Sigmoid colon (tissue), 7 donors: ENCODE measurements at places on chromosomes 13 and 19. TPM values are rescaled to one million over a fixed set of nuclear protein-coding genes. Genes with fewer than 3 reads are reported as not detected.

DNA sequence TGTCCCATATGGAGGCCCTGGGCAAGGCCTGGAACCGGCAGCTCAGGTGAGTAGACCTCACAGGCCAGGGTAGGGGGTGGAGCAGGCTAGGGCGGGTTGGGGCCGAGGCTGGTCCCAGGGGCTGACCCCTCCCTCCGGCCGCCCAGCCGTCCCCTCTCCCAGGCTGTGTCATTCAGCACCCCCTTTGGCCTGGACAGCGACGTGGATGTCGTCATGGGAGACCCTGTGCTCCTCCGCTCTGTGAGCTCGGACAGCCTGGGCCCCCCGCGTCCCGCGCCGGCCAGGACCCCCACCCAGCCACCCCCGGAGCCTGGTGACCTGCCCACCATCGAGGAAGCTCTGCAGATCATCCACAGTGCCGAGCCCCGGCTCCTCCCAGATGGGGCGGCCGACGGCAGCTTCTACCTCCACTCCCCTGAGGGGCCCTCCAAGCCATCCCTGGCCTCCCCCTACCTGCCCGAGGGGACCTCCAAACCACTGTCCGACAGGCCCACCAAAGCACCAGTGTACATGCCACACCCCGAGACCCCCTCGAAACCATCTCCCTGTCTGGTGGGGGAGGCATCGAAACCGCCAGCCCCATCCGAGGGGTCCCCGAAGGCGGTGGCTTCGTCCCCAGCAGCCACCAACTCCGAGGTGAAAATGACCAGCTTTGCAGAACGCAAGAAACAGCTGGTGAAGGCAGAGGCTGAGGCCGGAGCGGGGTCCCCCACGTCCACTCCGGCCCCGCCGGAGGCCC, 16.0 kb downstream of the CAMSAP3 start:
- H3K4me1 ChIP-seq: no peaks in the 10 kb centered on the region
- H3K27ac ChIP-seq: no peak overlapping the region
- H3K36me3 ChIP-seq: no peaks in the 10 kb centered on the region
- DNase-seq: no peak

- H3K36me3 ChIP-seq: no peaks in the 10 kb centered on the region
- no peaks in the 10 kb centered on the region for H3K27me3 ChIP-seq
- no peak overlapping the region for H3K27ac ChIP-seq
- DNase-seq: no peak
- no peaks in the 10 kb centered on the region for H3K4me1 ChIP-seq
Observed at GRCh38 chr13:21616880-21617279, 12.9 kb upstream of the MICU2 start.

DNA sequence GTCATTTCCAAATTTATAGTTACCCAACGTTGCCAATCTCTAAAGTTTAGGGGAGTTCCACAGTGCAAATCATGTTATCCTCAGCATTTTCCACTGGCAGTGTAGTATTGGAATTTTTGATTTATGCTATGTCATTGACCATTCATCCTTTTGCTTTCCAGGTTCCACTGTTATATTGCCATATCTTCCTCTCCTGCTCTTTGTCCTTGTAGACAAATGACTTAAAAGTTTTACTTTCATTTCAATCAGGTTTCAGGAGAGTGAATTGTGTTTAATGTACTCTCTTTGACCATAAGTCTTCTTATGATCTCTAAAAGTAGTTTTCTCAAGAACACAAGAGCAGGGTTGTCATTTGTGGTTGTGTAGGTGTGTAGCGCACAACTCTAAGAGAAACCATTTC, 274.6 kb downstream of the COG6 start:
- no peak overlapping the region for H3K27ac ChIP-seq
- H3K4me1 ChIP-seq: no peaks in the 10 kb centered on the region
- H3K4me3 ChIP-seq: no peak overlapping the region
- no peaks in the 10 kb centered on the region for H3K27me3 ChIP-seq
- no peak for DNase-seq
- no peaks in the 10 kb centered on the region for H3K36me3 ChIP-seq

DNA sequence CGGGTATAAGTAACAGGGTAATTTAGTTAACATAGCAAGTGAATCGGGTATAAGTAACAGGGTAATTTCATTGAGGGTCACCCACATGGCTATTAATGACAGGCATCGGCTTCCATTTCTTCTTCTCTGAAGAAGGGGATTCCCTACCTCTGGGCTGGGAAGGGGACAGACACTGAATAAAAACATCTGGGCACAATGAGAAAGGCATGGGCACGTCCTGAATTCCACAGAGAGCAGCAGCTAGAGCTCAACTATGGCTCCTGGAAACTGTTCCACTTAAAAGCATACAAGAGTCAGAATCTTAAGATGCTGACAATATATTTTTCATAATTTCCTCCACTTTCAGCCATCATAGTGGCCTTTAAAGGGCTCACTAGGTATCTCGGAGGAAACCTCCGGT, 51.8 kb downstream of the CRYL1 start:
- no peaks in the 10 kb centered on the region for H3K27me3 ChIP-seq
- no peak overlapping the region for H3K4me3 ChIP-seq
- H3K4me1 ChIP-seq: no peaks in the 10 kb centered on the region
- no peak for DNase-seq

DNA sequence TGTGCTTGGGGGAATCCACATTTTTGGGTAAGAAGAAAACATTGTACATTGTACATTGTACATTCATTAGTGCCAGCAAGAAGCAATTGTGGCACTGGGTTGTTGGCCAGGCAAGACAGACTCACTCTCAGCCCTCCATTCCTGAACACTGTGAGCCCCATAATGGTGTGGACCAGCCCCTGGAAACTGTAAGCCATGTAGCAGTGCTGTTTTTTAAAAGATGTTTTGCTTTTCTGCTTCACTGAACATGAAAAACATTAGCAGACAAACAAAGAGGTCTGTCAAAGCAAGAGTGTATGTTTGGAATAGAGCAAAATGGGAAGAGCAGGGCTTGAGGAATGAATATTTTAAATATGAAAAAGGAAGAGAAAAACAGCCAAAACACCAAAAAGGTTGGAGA, 39.1 kb upstream of the IL17D start:
- no peaks in the 10 kb centered on the region for H3K27me3 ChIP-seq
- no peak overlapping the region for H3K4me3 ChIP-seq
- H3K36me3 ChIP-seq: no peaks in the 10 kb centered on the region

GRCh38 chr13:60158321-60158801, 5.4 kb downstream of the DIAPH3 start:
- DNase-seq: no peak
- H3K4me3 ChIP-seq: no peak overlapping the region
- no peaks in the 10 kb centered on the region for H3K36me3 ChIP-seq
- H3K4me1 ChIP-seq: peaks cover 4% of the 10 kb centered on the region
- H3K27me3 ChIP-seq: no peaks in the 10 kb centered on the region

- H3K36me3 ChIP-seq: no peaks in the 10 kb centered on the region
- H3K4me3 ChIP-seq: no peak overlapping the region
- H3K27me3 ChIP-seq: peaks cover 3% of the 10 kb centered on the region
- no peak for DNase-seq
- no peaks in the 10 kb centered on the region for H3K4me1 ChIP-seq
Observed at GRCh38 chr19:5557691-5558090, 10.1 kb downstream of the TINCR start.

- peaks cover 28% of the 10 kb centered on the region for H3K4me1 ChIP-seq
- peak overlapping the region; percentile 23 for H3K4me3 ChIP-seq
- DNase-seq: no peak
- H3K27ac ChIP-seq: no peak overlapping the region
Observed at GRCh38 chr19:45152504-45153338, 8.1 kb downstream of the NKPD1 start.

DNA sequence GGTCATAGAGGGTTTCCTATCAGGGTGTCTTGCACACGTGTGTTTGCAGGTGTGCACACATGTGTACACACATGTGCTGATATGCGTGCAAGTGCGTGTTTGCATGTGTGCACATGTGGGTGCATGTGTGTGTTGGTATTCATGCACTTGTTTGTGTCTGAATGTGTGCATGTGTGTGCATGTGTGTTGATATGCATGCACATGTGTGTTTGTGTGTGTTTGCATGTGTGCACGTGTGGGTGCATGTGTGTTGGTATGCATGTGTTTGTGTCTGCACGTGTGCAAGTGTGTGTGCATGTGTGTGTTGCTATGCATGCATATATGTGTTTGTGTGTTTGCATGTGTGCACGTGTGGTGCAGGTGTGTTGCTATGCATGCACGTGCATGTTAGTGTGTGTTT, 150.5 kb downstream of the SOX1 start:
- no peak overlapping the region for H3K27ac ChIP-seq
- no peaks in the 10 kb centered on the region for H3K27me3 ChIP-seq
- H3K4me3 ChIP-seq: no peak overlapping the region
- no peaks in the 10 kb centered on the region for H3K36me3 ChIP-seq

DNA sequence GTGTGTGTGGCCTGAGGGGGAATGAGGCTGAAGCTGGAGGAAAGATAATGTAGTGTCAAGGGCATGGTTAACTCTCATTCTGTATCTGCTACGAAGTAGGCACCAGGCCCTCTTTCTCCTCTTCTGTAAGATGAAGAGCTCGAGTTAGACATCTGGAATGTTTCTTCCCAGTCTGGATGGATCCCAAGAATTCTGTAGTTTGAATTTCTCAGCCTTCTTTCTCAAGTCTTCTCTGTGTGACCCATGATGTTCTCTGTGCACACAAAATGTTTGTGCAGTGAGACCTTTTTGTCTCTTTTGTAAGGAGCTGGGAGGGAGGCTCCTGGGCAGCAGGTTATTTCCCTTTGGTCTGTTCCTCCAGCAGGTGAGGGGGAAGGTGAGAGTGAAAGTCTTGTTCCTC, 13.7 kb downstream of the FGF9 start:
- no peak overlapping the region for H3K4me3 ChIP-seq
- H3K4me1 ChIP-seq: no peaks in the 10 kb centered on the region
- no peaks in the 10 kb centered on the region for H3K36me3 ChIP-seq

DNA sequence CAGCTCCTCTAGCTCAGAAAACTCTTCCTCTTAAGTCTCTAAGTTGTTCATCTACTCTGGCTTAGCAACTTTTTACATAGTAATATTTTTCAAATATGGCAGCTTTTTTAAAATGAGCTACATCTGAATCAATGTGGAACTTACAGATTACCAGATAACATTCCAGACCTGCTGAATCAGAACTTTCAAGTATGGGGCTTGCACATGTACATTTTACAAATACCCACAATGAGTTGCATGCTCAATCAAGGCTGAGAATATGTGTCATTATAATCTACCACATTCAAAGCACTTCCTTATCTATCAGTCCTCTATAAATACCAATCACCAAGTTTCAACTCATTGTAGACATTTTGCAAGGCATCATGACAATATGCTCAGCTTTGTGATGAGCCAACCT, 383.1 kb downstream of the FGF14 start:
- DNase-seq: no peak
- H3K27me3 ChIP-seq: no peaks in the 10 kb centered on the region
- H3K27ac ChIP-seq: no peak overlapping the region
- no peaks in the 10 kb centered on the region for H3K36me3 ChIP-seq

DNA sequence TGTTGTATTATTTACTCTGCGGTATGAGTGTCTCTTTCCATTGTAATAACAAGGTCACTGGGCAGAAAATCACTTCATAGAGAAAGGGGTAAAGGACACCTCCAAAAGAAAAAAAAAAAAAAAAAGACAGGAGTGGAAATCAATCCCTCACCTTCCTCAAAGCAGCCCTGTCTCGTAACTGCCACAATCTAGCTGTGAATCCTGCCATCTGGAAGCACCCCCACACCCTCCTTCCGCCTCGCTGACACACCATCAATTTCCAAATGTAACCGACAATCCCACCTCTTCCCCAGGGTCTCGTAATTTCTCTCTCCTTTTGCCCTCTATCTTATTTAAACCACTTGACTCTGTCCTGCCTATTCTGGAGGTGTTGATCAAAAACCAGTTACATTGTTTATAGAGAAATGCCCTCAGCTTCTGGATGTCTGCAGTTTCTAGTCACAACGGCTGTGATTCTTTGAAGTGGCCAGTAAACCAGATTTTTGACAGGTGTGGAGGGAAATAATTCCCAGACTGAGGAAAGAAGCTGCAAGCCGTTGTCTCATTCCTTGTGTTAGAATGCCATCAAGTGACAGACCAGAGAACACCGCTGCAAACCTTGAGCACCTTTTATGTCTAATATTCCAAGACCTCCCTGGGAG, 9.1 kb upstream of the POP4 start:
- H3K27me3 ChIP-seq: peaks cover 8% of the 10 kb centered on the region
- no peaks in the 10 kb centered on the region for H3K36me3 ChIP-seq
- no peak overlapping the region for H3K27ac ChIP-seq
- no peak overlapping the region for H3K4me3 ChIP-seq
- no peak for DNase-seq

- no peaks in the 10 kb centered on the region for H3K27me3 ChIP-seq
- no peak for DNase-seq
- no peaks in the 10 kb centered on the region for H3K4me1 ChIP-seq
- no peak overlapping the region for H3K27ac ChIP-seq
- no peaks in the 10 kb centered on the region for H3K36me3 ChIP-seq
- no peak overlapping the region for H3K4me3 ChIP-seq
Observed at GRCh38 chr13:50809133-50810090, 34.1 kb downstream of the DLEU7 start.

DNA sequence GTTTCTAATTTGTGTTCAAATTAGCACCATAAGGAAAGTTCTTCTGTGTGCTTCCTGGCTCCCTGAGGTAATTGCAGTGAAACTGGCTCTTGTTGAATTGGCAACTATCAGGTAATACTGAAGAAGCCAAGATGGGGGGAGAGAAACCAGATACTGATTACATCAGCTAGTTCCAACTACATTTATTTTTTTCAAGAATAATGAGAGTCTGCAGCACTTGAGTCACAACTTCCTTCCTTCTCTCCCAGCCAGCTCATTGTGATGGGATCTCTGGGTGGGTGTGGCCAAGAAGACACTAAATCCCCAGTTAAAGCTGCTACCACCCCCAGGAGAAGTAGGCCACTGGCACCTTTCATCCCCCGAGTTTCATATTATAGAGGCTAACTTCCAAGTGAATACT, 100.7 kb upstream of the RXFP2 start:
- no peaks in the 10 kb centered on the region for H3K27me3 ChIP-seq
- H3K4me1 ChIP-seq: no peaks in the 10 kb centered on the region
- H3K4me3 ChIP-seq: no peak overlapping the region
- no peak for DNase-seq
- H3K36me3 ChIP-seq: no peaks in the 10 kb centered on the region

DNA sequence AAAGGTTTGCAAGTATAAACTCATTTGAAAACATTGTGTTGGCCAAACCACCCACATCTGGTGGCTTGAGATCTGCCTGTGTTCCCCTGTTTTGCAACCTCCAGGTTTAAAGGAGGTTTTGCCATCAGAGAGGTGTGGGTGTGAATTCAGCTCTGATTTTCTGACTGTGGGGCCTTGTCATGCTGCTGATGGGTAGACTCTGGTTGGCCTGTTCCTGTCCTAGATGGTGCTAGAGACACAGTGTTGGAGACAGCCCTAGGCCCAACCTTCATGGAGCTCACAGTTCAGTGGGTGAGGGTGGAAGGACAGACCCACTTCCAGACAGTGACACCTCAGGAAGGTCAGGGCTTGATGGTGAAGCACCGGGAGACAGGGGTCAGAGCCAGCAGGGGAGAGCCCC, 7.5 kb downstream of the RAB4B start:
- no peak overlapping the region for H3K4me3 ChIP-seq
- DNase-seq: no peak
- no peak overlapping the region for H3K27ac ChIP-seq
- H3K27me3 ChIP-seq: no peaks in the 10 kb centered on the region

VSTM2B gene
- 0.41 TPM for total RNA-seq

CAPN12 gene
- not detected for total RNA-seq

BRCA2 gene
- 0.49 TPM for total RNA-seq

MBD3L3 gene
- total RNA-seq: not detected

SLITRK1 gene
- 0.36 TPM for total RNA-seq

SHC2 gene
- total RNA-seq: 49.9 TPM

CASP14 gene
- not detected for total RNA-seq

GPR183 gene
- total RNA-seq: 34.8 TPM

DBP gene
- 10.5 TPM for total RNA-seq

PLPPR3 gene
- not detected for total RNA-seq
